Epithelial cell of umbilical artery (primary cell): ENCODE measurements at places on chromosomes 16 and 17. TPM values are rescaled to one million over a fixed set of nuclear protein-coding genes. Genes with fewer than 3 reads are reported as not detected.

Gene NAGS
- total RNA-seq, result 3.2 and 13.4 TPM in 2 replicates

Gene HCRT
- not detected in 2 replicates for total RNA-seq

Gene SPIRE2
- 0.32 and 0.91 TPM in 2 replicates for total RNA-seq

Gene TBC1D26
- total RNA-seq, result not detected in 2 replicates

Gene SLC16A13
- total RNA-seq, result 0.97 and 1.8 TPM in 2 replicates

Gene GCGR
- total RNA-seq, result not detected in 2 replicates

Gene TNFRSF17
- total RNA-seq, result not detected in 2 replicates

Gene MARF1
- 6.5 and 9.7 TPM in 2 replicates for total RNA-seq

Gene SLC2A4
- under 0.01 and 0.30 TPM in 2 replicates for total RNA-seq

Gene RCVRN
- total RNA-seq, result not detected in 2 replicates

Gene UMOD
- total RNA-seq, result not detected in 2 replicates

Gene MYH8
- total RNA-seq, result not detected in 2 replicates

Gene OTOP3
- total RNA-seq, result not detected in 2 replicates

Gene SLFN12L
- total RNA-seq, result 0.15 TPM in 1 of 2 replicates, not detected in the other

Gene CAMKK1
- 3.2 and 3.3 TPM in 2 replicates for total RNA-seq

Gene CHD9NB
- 0.97 and 1.2 TPM in 2 replicates for total RNA-seq

Gene CTRL
- total RNA-seq, result 0.32 and 0.61 TPM in 2 replicates

Gene CACNG1
- total RNA-seq, result not detected in 2 replicates

Gene RPRML
- total RNA-seq, result not detected in 2 replicates

Gene PYDC1
- not detected in 2 replicates for total RNA-seq

Gene CMTM3
- total RNA-seq, result 14.7 and 18.8 TPM in 2 replicates

Gene DNASE1L2
- total RNA-seq, result 0.97 and 1.4 TPM in 2 replicates

Gene DPEP1
- total RNA-seq, result 0.61 TPM in 1 of 2 replicates, not detected in the other

Gene OSGIN1
- 0.91 and 0.97 TPM in 2 replicates for total RNA-seq

Gene SLC38A8
- total RNA-seq, result not detected in 2 replicates
